ENCODE measurements at places on chromosomes 13 and 19.

DNA sequence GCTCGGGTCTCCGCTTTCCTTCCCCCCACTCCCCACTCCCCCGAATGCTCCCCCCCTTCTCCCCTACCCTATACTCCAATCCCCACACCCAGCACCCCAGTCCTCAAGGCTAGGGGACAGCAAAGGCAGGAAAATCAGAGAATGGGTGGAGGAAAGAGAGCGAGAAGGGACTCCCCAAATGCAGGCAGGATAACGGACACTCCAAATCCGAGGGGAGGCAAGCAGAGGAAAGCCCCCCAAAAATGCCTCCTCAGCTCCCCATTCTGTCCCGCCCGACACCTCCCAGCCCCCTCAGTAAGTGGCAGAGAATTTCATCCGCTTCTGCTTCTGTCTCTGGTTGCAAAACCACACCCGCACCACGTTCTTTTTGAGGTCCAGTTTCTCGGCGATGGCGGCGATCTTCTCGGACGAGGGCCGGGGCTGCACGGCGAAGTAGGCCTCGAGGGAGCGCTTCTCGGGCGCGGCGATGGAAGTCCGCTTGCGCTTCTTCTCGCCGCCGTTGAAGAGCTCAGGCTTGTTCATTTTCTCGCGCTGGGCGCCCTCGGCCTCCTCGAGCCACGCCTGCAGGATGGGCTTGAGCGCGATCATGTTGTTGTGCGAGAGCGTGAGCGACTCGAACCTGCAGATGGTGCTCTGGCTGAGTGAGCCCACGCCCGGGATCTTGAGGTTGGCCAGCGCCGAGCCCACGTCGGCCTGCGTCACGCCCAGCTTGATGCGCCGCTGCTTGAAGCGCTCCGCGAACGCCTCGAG is 2.1 kb downstream of the POU4F1 start:
- no peak for DNase-seq

DNA sequence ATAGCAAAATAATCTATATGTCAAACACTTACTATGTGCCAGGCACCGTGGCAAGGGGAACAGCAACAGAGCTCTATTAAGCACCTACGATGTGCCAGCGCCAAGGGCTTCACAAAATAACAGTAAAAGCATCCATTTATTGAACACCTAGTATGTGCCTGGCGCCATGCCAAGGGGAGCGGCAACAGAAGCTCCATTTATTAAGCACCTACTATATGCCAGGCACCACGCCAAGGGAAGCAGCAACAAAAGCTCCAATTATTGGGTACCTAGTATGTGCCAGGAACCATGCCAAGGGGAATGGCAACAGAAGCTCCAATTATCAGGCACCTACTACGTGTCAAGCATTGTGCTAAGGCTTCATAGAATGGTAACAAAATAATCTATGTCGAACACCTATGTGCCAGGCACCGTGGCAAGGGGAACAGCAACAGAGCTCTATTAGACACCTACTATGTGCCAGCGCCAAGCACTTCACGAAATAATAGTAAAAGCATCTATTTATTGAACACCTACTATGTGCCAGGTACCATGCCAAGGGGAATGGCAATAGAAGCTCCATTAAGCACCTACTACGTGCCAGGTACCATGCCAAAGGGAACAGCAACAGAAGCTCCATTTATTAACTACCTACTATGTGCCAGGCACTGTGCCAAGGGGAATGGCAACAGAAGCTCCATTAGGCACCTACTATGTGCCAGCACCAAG is 107.7 kb downstream of the PTPRS start:
- no peak for DNase-seq

GRCh38 chr13:31236211-31236786 is 36.5 kb downstream of the B3GLCT start:
- peak; percentile 66 for DNase-seq

- DNase-seq = no peak
Observed at GRCh38 chr13:38849315-38849714, 141.3 kb downstream of the STOML3 start.

DNA sequence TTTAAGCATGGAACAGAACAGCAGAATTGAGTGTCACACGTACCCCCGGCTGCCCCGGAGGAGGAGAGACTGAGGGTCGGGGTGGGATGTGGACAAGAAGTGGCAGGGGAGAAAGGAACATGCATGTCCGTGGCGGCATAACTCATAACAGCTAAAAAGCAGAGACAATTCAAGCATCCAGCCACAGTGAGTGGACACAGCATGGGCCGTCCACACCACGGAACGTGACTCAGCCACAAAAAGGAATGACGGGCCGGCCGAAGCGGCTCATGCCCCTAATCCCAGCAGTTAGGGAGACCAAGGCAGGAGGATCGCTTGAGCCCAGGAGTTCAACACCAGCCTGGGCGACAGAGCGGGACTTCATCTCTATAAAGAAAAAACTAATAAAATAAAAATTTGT is 7.6 kb downstream of the DOHH start:
- DNase-seq = no peak

DNA sequence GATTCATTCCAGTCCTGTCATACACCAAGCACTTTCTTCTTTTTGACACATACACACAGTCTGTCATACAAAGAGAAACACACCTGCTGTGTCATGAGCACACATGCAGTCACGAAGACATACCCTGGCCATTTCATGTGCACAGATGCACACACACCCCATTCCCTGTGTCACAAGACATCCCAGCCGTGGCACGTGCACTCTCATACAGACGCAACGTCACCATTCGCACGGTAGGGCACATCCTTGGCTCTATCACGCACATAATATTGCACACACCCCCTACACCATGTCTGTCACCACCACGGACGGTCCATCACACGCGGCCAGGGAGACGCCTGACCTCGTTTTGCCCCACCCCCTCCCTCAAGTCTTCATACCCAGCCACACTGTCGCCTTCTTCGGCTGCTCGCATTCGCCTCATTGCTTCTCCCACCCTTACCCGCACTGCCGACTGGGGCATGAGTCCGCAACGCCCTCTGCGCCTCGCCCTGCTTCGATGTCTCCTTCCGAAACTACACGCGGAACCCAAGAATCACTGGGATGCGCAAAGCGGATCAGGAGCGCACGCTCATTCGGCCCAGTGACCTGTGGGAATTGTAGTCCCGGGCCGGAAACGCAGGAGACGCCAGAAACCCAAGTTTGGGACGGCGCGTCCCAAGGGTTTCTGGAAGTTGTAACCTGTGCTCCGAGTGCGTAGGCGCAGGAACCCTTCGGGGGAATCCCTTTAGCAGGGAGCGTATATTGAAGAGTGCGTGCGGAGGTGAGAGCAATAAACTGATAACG is 6.8 kb upstream of the ZNF283 start:
- peak; percentile 58 for DNase-seq

DNA sequence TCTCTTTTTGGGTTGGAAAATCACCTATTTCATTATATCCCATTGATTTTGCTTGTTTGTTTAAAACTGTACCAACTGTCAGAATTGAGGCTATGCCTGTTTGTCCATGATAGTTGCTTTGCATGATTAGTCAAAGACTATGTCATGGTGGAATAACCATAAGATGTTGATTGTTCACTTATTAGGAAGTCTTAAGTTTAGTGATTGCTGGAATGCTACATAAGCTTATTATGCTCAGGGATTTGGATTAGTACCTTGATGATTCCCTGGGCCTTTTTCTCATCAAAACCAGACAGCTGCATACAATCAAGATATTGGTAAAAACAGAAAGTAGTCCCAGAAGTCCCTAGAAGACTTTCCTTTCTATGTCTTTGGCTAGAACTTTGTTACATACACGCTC is 954.7 kb downstream of the PCDH9 start:
- no peak for DNase-seq
